Sciatic nerve (tissue), 2 donors: ENCODE measurements at places on chromosomes 6 and 20.

- no peak for DNase-seq
These were observed 351.7 kb upstream of the RSPO3 start for GRCh38 chr6:126766820-126767219.

DNA sequence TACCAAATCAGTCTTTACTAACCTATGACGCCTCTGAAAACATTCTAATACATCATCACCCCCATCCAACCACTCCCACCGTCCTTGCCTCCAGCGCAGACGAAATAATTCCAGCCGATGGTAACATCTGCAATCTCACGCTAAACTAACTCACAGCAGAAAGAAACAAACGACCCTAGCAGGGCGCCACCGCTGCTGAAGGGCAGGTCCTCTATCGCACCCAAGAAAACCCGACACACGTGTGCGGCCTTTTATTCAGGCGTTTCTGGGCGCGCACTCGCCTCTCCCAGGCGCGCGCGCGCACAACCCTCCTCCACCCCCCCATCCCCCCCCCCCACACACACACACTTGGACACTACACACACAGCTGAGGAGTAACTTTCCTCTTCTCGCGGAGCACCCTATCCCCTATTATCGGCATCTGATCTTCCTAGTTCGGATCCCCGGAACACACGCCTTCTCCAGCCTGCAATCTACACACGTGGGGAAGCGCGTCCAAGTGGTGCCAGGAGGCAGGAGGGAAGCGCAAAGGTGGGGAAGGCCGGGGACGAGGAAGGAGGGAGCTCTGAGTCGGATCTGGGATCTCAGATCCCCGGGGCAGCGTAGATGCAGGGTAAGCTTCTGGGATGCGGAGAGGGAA lies 1.4 kb downstream of the GFOD1 start:
- no peak for DNase-seq

GRCh38 chr6:97023982-97024381 lies 99.5 kb downstream of the KLHL32 start:
- no peak for DNase-seq

DNA sequence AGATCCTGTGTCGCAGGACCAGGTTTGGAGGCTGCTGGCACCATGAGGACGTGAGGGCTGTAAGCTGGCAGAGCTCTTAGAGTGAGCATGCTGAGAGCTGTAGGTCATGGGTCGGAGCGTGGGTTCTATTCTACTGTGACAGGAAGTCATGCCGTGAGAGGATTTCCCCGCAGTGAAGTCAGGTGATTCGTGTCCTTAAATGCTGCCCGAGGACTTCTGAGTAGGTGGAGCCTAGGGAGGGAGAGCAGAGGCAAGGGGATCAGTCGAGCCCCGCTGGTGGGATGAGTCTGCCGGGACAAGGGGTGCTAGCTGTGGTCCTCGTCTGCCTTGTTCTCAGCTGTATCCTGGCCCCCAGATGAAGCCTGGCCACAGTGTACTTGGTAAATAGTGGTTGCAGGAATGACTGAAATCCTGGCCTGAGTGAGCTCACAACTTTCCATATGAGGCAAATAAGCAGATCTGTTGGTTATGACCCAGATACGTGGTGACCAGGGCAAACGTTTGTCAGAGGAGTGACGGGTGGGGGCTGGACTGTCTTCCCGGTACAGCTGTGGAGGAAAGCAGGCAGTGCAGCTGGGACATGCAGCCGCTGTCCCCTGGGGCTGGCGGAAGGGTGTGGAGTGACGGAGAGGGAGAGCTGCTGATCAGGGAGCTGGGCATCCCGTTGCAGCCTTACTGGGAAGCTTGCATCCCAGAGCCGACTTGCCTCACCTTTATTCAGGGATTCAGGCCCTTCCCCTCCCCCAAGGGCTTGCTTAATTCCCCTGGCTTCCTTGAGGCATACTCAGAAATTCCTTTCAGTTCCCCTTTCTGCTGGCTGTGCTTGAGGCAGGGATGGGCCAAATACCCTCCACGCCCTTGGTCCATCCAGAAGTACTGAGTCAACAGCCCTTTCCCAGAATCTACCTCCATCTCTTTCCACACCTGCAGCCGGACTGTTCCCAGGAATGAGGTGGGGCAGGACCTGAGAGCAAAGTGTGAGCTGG lies 250.9 kb upstream of the RREB1 start:
- peak; percentile 65 for DNase-seq

GRCh38 chr20:47430862-47431588 lies 70.7 kb upstream of the NCOA3 start:
- DNase-seq: no peak

GRCh38 chr6:148599967-148600426 lies 146.8 kb upstream of the UST start:
- no peak for DNase-seq

- no peak for DNase-seq
These were observed 224.9 kb downstream of the IBTK start for GRCh38 chr6:82022614-82023129.
